Thymus (tissue), 14 donors: ENCODE measurements at places on chromosomes 16 and 17. TPM values are rescaled to one million over a fixed set of nuclear protein-coding genes. Genes with fewer than 3 reads are reported as not detected.

Gene CDRT15L2
- not detected for polyA plus RNA-seq

Gene GPRC5C
- polyA plus RNA-seq = 14.3 TPM

Gene KRT13
- polyA plus RNA-seq = 75.9 TPM

Gene IGF2BP1
- 0.07 TPM for polyA plus RNA-seq

Gene RAB26
- polyA plus RNA-seq = 2.6 TPM

Gene TNFRSF13B
- polyA plus RNA-seq = 2.6 TPM

Gene SOST
- polyA plus RNA-seq = 0.30 TPM

Gene CETP
- 1.8 TPM for polyA plus RNA-seq

Gene NECAB2
- 0.75 TPM for polyA plus RNA-seq

Gene TP53TG3C
- polyA plus RNA-seq = not detected

Gene CTRB2
- 0.59 TPM for polyA plus RNA-seq

Gene MFAP4
- polyA plus RNA-seq = 10.2 TPM

Gene HEATR3
- 20.0 TPM for polyA plus RNA-seq

Gene TPSG1
- polyA plus RNA-seq = 0.14 TPM

Gene KPNA2
- polyA plus RNA-seq = 29.9 TPM

Gene CHD9
- polyA plus RNA-seq = 15.3 TPM

Gene ADAP2
- polyA plus RNA-seq = 13.8 TPM

Gene CCDC200
- polyA plus RNA-seq = 0.39 TPM

Gene PDE6G
- 18.2 TPM for polyA plus RNA-seq

Gene C17orf107
- polyA plus RNA-seq = 1.2 TPM

Gene C16orf92
- not detected for polyA plus RNA-seq

Gene TOM1L1
- 15.9 TPM for polyA plus RNA-seq

Gene MYH8
- 1.4 TPM for polyA plus RNA-seq

Gene C16orf54
- polyA plus RNA-seq = 19.0 TPM

Gene GP1BA
- polyA plus RNA-seq = 0.09 TPM

Gene MYO15A
- 1.9 TPM for polyA plus RNA-seq

Gene TIMP2
- polyA plus RNA-seq = 27.5 TPM

Gene MMP2
- 14.3 TPM for polyA plus RNA-seq

Gene FNDC8
- 0.02 TPM for polyA plus RNA-seq

Gene RNF43
- polyA plus RNA-seq = 2.2 TPM

Gene TBC1D3K
- 0.02 TPM for polyA plus RNA-seq

Gene CD300LB
- polyA plus RNA-seq = 0.64 TPM

Gene SEZ6L2
- 0.98 TPM for polyA plus RNA-seq

Gene TERB1
- polyA plus RNA-seq = 0.07 TPM

Gene FSCN2
- 0.87 TPM for polyA plus RNA-seq

Gene KRTAP4-9
- polyA plus RNA-seq = not detected

Gene GPS2
- 71.3 TPM for polyA plus RNA-seq

Gene NCBP3
- polyA plus RNA-seq = 46.1 TPM

Gene NT5C
- polyA plus RNA-seq = 103 TPM
